ENCODE measurements at places on chromosomes 2 and 18. TPM values are rescaled to one million over a fixed set of nuclear protein-coding genes. Genes with fewer than 3 reads are reported as not detected.

Gene CYP1B1
- total RNA-seq: 2.7 TPM

DNA sequence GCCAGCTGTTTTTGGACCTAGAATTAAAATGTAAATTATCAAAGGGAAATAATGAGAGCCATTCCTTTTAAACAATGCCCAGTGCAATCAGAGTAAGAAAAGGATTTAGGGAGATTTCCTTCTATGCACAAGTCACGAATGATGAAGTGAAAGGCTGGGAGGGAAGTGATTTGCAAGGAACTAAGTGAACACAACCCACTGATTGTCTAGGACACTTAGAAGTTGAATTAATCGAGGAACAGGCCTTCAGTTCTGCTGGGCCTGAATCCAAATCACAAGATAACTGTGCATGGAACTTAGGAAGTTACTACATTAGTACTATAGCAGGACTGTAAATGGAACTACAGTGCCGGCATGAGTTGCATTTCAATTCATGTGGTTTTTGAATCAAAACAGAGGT, 17.7 kb downstream of the MAP2 start:
- no peak for DNase-seq

DNA sequence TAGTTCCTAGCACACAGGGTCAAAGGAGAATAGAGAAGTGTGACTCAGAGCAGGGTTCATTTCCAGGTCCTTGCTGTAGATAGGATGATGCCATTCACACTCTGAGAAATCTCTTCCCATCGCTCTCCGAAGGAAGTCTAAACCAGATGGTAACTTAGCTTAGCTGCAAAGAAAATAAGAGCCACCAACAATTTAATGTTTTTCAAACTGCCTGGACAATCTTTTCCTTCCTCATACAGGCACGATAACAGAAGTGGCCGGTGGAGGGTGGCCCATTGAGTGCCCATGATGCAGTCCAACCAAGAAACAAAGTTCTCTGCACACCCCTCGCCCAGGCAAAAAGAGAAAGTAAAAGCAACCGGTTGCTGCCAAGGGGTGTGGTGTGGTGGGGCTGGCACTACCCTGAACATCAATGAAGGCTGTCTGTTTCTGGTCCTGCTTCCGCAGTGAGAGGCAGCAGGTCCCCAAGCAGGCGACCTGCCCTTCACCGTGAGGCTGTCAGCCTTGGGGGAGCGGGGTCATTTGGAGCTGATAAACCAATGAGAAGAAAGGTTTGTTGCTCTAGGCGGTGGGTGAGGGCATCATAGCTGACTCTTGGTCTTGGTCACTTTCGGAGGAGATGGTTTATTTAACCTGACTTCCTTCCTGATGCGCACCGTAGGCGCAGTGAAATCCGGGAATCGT, 105.6 kb upstream of the CD302 start:
- DNase-seq: no peak

- no peak for DNase-seq
These were observed 17.5 kb downstream of the CAPN13 start for GRCh38 chr2:30789670-30790210.

Gene SERPINB10
- not detected for total RNA-seq

Gene TRABD2A
- total RNA-seq: 1.7 TPM

- DNase-seq: no peak
These were observed 62.6 kb downstream of the ANKRD44 start for GRCh38 chr2:197248001-197248401.

Gene TPO
- total RNA-seq: not detected

Gene HMSD
- 3.9 TPM for total RNA-seq

DNA sequence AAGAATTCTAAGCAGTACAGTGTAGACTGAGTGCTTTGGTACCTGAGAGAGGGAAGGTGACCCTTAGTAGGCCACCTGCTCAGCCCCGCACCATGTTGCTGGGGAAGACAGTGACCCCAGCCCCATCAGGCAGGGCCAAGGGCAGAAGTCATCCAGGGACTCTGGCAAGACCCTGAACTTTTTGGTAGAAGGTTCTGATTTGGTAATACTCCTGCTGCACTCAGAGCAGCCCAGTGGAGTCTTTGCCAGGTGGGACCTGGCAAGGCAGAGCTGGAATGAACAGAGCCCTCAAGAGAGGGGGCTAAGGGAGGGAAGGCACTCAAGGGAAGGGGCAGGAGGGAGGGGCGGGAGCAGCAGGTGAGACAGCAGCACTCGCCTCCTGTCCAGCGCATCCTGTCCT, 191.2 kb downstream of the MGAT5 start:
- DNase-seq: no peak

- DNase-seq: no peak
These were observed 1.1 kb downstream of the EEF1B2 start for GRCh38 chr2:206160807-206161179.

Gene CYP20A1
- 23.5 TPM for total RNA-seq

- DNase-seq: no peak
These were observed 350.4 kb upstream of the ZC3H15 start for GRCh38 chr2:186135686-186136085.

Gene SPC25
- 28.5 TPM for total RNA-seq

Gene ITPRIPL1
- total RNA-seq: 16.3 TPM

Gene VWC2L
- not detected for total RNA-seq

Gene PAX3
- not detected for total RNA-seq

GRCh38 chr2:215577356-215577755, 141.5 kb upstream of the FN1 start:
- no peak for DNase-seq
